ENCODE measurements at places on chromosomes 2 and 18. TPM values are rescaled to one million over a fixed set of nuclear protein-coding genes. Genes with fewer than 3 reads are reported as not detected.

DNA sequence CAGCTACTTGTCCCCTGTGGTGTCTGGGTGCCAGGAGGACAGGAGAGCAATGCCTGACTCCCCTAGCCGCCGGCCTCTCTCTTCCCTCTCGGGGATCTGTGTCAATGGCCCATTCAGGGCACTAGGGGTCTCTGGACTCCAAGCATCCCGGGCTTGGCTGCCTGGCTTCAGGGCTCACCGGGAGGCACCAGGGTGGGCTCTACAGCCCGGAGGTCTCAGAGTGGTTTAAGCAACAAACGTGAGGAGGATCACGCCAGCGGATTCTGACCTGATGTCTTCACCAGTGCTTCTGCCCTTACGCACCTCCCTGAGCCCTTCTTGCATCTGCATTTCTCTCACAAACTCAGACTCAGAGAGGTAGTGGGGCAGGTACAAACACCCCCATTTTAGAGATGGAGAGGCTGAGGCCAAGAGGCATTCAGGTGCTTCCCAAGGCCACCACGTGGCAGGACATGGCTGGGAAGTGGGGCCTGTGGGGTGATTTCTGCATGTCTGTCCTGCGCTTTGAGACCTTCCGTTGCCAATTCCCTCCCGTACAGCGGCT lies 243.0 kb downstream of the CELF4 start:
- H3K27me3 ChIP-seq: peaks cover 6% of the 10 kb centered on the region
- no peaks in the 10 kb centered on the region for H3K36me3 ChIP-seq
- no peak overlapping the region for H3K4me3 ChIP-seq
- no peaks in the 10 kb centered on the region for H3K4me1 ChIP-seq
- peak; percentile 48 for DNase-seq

- no peaks in the 10 kb centered on the region for H3K36me3 ChIP-seq
- peaks cover 11% of the 10 kb centered on the region for H3K27me3 ChIP-seq
- no peak overlapping the region for H3K27ac ChIP-seq
These were observed 550.2 kb upstream of the SALL3 start for GRCh38 chr18:78429127-78430108.

Gene TMEM237
- total RNA-seq: 38.8 TPM

Gene PTRHD1
- 60.9 TPM for total RNA-seq
